ENCODE measurements at places on chromosomes 16 and 17.

DNA sequence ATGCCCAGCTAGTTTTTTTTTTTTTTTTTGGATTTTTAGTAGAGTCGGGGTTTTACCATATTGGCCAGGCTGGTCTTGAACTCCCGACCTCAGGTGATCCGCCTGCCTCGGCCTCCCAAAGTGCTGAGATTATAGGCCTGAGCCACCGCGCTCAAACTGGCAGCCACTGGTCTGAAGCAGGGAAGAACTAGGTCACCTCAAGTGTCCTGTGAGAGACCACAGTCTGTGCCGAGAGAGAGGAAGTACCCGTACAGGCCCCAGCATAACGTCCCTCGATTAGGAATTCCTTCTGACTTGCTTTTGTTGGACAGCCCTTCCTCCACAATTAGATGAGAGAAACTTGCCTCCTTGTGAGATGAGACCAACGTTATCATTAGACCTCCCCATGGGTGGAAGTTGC, 13.7 kb upstream of the CD300E start:
- DNase-seq, result no peak

DNA sequence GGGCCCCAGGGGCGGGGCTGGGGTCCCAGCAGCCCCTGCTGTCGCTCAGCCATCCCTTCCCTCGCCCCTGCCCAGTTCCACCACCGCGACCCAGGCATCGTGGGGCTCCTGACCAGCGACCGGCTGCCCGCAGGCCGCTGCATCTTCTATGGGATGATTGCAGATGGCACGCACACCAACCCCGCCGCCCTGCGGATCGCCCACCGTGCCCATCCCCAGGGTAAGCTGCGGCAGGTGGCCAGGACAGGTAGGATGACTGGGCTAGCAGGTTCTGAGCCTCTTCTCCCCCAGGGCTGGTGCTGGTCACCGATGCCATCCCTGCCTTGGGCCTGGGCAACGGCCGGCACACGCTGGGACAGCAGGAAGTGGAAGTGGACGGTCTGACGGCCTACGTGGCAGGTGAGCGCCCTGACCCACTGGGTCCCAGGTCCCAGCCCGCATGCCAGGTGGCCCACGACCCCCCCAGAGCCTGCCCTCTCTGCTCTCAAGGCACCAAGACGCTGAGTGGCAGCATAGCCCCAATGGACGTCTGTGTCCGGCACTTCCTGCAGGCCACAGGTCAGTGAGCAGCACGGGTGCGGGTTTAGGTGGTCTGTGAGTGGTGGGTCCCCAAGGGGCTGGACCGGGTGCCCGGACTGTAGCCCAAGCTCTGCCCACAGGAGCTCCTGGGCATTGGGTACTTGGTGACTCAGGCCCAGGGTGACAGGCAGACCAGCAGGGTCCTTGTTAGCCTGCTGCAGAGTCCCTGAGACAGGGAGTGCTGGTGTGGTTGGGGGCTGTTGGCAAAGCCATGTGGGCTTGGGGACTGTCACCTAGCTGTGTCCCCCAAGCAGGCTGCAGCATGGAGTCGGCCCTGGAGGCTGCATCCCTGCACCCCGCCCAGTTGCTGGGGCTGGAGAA, 2.8 kb downstream of the CEMP1 start:
- DNase-seq, result no peak

DNA sequence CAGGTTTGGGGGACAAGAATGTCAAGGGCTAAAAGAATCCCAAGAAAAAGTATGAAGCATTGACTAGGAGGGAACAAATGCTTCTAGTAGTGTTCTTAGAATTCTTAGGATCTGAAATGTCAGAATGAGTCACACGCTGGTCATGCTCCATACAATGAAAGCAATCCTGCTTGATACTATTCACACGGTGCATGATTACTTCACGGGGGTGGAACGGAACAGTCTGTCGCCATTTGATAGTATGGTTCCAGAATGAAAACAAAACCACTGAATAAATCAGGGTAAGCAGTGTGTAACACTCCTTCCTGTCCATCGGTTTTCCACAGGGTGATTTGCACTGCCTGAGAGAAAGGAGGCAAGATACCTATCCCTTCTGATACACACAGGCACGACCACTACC, 22.9 kb upstream of the YWHAE start:
- no peak for DNase-seq

DNA sequence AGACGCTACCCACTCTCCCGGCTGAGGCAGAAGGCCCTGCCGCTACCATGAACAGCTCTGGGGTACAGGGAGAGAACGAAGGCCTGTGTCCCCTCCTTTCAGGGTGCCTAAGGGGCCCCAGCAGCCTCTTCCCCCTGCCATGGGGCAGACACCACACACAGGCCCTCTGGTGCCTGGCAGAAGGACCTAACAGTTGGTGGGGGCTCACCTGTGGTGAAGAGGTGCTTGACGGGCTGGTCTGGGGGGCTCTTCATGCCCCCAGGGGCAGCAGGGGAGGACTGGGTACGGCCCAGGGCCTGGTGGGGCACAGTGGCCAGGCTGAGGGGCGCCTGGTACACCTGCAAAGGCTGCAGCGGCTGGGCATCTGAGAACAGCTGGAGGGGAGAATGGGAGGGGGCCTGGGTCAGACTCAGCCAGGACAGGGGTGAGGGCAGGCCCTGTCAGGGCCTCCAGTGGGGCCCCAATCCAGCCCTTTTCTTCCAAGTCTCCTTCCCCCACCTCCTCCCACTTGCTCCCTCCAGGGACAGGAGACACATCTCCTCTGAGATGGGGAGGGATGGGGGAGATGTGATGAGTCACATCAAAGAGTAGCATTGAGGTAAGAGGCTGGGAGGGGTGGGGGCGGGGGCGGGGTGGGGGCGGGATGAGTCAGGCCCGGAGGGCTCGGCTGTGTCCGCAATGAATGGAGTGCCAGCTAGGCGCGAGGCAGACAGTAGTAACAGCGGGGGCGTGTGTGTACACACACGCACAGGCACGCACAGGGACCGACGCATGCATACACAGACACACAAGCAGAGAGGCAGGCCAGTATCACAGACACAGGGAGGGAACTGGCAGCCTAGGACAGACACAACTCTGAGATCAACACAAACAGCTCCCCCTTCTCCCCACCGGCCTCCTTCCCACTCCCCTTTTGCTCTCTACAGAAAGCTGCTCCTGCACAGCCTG, 16.1 kb downstream of the G6PC3 start:
- no peak for DNase-seq

DNA sequence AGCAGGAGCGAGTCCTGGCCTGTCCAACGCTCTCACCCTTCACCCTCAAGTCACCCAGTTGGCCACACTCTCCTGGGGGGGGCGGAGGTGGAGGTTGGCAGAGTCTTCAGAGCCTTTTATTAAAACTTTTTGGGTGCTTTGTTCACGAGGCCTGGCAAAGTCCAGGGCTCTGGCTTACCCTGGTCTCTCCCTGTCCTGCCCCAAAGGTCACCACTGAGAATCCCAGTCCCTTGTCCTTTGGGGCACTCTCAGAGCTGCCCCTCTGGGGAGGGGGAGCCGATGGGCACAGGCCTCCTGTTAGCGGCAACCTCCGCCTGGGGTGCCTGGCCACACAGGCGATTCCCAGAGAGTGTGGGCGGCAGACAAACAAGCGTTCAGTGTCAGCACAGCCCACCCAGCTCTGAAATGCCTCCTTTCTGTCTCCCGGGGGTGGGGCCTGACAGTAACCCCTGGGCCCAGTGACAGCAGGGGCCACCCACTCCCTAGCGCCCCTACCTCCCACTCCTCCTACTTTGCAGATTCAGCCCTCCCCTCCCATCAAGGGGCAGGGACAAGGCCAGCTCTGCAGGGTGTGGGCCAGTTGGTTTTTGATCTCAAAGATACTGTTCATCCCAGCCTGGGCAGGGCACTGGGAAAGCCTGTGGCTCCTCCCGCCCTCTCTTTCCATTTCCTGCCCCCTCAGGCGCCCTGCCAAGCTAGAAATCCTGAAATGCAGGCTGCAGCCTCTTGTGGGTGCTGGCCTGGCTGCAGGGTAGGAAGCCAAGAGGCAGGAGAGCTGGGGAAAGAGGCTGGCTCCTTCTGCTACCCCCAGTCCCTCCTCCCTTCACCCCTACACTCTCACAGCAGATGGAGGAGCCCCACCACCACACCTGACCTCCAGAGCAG, 36.6 kb upstream of the EMP2 start:
- DNase-seq, result no peak

- DNase-seq, result no peak
Observed at GRCh38 chr16:16036359-16036792, 87.0 kb downstream of the ABCC1 start.

DNA sequence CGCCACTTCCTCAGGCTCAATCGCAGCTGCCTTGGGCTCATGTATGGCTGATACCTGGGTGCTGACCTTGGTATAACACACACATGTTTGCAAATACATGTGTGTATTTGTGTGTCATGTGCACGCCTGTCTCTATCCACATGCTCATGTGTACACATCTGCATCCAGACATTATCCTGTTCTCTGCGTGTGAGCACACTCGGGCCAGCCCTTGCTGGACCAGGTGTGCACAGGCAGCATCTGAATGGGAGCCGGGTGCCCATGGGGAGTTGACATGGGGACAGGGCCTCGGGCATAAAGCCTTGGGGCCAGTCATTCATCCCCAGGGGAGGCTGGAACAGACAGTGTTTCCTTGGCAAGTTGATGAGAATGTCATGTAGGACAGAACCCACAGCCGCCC, 29.1 kb upstream of the CRHR1 start:
- DNase-seq, result no peak

DNA sequence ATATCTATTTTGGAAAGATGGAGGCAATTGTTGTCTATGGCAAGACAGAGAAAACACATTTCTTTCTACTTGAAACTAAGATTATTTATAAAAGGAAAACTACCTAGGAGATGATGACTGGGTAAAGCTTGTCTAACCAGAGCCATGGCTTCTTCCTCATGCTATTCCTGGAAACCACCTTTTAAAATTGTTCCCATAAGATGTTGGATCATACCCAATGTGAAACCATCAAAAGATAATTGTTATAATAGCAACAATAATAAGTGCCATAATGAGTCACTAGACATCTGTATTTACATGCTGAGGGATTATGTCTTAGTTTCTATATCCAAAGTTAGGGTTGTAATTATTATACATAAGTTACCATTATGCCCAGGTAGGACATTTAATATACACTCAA, 428.4 kb downstream of the KCNJ2 start:
- DNase-seq, result no peak

DNA sequence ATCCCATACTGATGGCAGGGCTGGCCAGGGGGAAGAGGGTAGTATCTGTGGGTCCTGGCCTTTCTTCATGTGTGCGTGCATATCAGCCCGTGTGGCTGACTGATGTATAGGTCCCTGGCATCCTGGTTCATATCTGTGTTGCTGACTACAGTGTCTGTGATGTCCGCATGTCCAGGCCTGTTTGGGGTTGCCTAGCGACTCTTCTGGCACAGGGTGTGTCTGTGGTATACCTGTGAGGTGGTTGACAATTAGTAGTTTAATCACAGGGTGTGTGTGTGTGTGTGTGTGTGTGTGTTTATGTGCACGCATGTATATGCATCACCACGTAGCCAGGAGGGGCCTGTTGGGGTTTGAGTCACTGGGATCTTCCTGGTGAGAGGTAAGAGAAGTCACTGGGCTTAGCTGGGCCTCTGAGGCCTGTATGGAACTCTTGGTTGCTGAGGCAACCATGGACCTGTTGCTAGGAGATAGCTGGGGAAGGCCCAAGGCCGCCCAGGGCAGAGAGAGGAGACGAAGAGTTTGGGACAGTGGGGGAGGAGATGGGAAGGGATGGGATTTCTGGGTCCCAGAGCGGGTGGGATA, 603 bp upstream of the TMEM95 start:
- DNase-seq, result no peak

GRCh38 chr17:72945473-72945872, 147.0 kb downstream of the SLC39A11 start:
- no peak for DNase-seq
